ENCODE measurements at places on chromosomes 13 and 19. TPM values are rescaled to one million over a fixed set of nuclear protein-coding genes. Genes with fewer than 3 reads are reported as not detected.

DNA sequence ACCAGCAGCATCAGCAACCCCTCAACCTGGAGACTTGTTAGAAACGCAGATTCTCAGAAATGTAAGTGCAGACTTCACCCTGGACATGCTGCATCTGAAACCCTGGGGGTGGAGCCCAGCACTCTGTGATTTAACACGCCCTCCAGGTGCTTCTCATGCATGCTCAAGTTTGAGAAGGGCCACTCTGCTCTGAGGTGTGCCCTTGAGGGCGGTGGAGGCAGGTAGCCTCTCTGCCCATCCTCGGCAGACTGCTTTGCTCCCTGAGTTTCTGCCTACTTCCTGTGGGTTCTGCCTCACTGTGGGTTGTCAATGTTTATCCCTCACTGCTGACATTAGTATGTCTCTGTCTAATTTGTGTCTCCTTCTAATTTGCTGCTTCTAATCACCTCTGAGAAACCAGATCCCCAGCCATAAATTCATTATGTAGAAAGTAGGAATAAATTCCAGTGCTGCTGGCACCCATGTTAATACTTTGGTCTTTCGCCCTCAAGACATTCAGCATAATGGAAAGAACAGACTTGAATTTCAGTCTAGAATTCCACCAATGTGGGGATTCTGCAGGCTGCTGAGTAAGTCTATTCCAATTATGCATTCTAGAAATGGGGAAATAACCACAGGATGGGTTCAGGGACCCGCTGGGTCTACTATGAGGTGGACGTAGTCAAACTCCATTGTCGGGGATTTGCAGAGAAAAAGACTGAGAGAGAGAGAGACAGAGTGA, 51.3 kb upstream of the CYSLTR2 start:
- peaks cover 3% of the 10 kb centered on the region for H3K4me1 ChIP-seq
- H3K36me3 ChIP-seq = no peaks in the 10 kb centered on the region
- no peak overlapping the region for H3K4me3 ChIP-seq

- H3K4me1 ChIP-seq = no peaks in the 10 kb centered on the region
- H3K4me3 ChIP-seq = no peak within 1 kb of the TSS
- H3K36me3 ChIP-seq = no peaks in the 10 kb centered on the region
- peaks cover 26% of the 10 kb centered on the region for H3K27me3 ChIP-seq
These were observed at the start of gene CEACAM5 for GRCh38 chr19:41708481-41708880. Gene CEACAM5, plus strand, starts transcription at chr19:41708626. Its CDS starts 106 bp downstream, at chr19:41708732.

Gene PROZ
- not detected for total RNA-seq

DNA sequence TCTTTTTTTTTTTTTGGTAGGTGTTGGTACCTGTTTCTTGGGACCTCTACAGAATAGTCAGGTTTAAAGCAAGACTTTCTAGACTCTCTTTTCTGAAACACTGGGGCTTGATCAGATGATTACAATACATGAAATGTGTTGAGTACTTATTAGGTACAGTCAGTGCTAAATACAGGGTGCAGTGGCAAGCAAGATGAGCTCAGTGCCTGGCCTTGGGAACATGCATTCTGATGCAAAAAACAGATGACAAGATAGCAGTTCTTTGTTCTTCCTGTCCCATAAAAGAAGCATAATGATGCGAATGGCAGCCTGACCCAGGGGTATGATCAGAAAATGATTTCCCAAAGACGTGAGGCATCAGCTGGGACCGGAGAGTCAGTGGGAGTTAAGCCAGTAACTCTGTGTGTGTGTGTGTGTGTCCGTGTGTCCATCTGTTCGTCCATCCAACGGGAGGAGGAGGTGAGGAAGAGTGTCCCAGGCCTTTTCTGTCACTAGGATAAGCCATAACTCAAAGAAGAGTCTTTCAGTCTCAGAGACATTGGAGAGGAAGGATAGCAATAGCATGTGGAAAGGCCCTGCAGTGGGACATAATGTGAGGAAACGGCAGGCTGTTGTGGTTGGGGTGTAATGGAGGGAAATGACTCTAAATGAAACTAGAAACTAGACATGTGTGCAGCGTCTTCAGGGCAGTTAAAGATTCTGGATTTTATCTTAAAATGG, 32.2 kb downstream of the SLAIN1 start:
- no peaks in the 10 kb centered on the region for H3K36me3 ChIP-seq
- no peaks in the 10 kb centered on the region for H3K4me1 ChIP-seq
- DNase-seq = no peak
- no peak overlapping the region for H3K27ac ChIP-seq

DNA sequence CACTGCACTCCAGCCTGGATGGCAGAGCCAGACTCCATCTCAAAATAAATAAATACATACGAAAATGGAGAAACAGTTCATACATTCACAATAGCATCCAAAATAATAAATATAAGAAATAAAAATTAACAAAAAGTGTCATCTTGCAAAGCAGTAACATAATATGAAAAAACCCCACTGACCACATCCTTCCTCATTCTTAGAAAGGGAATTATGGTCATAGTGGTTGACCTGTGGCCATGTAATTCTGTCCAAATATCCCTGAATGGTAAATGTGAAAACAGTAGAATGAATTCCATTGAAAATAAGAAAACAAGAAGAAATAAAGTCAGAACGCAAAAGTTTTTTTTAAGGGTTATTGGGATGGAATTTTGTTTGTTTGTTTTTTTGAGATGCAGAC, 7.0 kb upstream of the CDC42EP5 start:
- H3K27me3 ChIP-seq = no peaks in the 10 kb centered on the region
- H3K27ac ChIP-seq = no peak overlapping the region
- no peak for DNase-seq
- no peak overlapping the region for H3K4me3 ChIP-seq
- no peaks in the 10 kb centered on the region for H3K4me1 ChIP-seq

Gene COX6B1
- total RNA-seq = 463 TPM

DNA sequence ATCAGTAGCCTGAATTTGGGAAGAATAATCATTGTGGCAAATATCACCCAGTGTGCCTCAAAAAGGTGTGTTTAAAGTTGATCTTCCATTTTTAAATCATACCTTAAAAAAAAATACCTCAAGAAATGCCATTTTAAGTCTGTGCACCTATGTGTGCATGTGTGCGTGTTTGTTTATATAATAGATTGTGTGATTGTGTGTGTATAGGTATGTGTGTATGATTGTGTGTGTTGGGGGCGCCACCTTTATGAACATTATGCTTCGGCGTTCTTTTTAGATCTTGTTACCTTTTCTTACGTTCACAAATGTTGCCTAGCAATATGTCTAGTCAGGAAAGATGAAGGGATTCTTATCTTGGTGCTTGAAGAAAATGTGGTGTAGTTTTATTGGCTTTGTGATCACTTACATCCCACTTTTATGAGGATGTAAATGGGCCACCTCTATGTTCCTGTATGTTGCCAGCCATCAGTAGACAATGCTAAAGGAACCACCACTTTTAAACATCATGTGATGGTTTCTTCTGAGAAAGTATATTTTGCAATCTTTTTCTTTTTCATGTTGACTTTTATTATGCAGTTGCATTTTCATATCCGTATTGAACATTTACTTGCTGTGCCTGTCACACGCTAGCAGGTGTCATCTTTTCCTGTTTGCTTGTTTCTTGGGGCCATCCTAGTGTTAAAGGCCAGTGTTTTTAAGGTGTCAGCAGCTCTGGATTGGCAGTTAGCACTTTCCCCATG, 2.2 kb upstream of the IRS2 start:
- no peak for DNase-seq
- H3K4me1 ChIP-seq = peaks cover 29% of the 10 kb centered on the region
- H3K36me3 ChIP-seq = peaks cover 22% of the 10 kb centered on the region
- no peak overlapping the region for H3K27ac ChIP-seq
- no peak overlapping the region for H3K4me3 ChIP-seq

Gene HS6ST3
- total RNA-seq = not detected

GRCh38 chr13:43021926-43022670, 1.3 kb upstream of the DNAJC15 start:
- H3K27ac ChIP-seq = no peak overlapping the region
- H3K27me3 ChIP-seq = no peaks in the 10 kb centered on the region
- peak; percentile 23 for DNase-seq
- peaks cover 17% of the 10 kb centered on the region for H3K4me1 ChIP-seq

DNA sequence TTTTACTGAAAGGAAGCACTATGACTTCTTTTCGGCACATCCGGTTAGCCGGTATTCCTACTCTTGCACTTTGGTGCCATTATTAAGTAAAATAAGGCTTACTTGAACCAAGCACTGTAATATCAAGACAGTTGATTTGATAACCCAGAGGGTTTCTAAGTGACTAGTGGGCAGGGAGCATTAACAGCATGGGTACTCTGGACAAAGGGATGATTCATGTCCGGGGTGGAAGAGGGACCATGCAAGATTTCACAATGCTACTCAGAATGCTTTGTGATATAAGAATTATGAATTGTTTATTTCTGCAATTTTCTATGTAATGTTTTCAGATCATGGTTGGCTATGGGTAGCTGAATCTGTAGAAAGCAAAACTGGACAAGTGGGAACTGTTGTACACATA, 282.1 kb downstream of the TDRD3 start:
- no peak overlapping the region for H3K27ac ChIP-seq
- H3K36me3 ChIP-seq = no peaks in the 10 kb centered on the region
- no peak overlapping the region for H3K4me3 ChIP-seq

DNA sequence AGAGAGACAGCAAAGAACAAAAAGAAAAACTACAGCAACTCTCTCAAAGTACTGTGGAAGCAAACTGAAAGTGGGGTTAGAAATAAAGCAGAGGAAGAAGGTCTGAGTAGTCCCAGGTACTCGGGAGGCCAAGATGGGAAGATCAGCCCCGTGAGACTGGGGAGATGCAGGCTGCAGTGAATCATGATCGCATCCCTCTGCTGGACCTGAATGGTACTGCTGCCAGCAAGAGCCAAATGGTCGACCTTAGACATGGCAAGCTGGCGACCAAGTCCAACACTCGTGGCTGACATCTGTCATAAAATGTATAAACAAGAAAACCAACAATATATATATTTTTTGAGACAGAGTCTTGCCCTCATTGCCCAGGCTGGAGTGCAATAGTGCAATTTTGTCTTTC, 33.7 kb upstream of the ZNF724 start:
- H3K36me3 ChIP-seq = no peaks in the 10 kb centered on the region
- no peak overlapping the region for H3K4me3 ChIP-seq
- DNase-seq = no peak

- peaks cover 36% of the 10 kb centered on the region for H3K4me1 ChIP-seq
- DNase-seq = no peak
- no peaks in the 10 kb centered on the region for H3K27me3 ChIP-seq
- H3K36me3 ChIP-seq = no peaks in the 10 kb centered on the region
- H3K4me3 ChIP-seq = no peak overlapping the region
- 0 out of 2 replicates have a peak overlapping the region, but pooled peaks have one; percentile 32 for H3K27ac ChIP-seq
These were observed 119.7 kb downstream of the LHFPL6 start for GRCh38 chr13:39483326-39483725.

DNA sequence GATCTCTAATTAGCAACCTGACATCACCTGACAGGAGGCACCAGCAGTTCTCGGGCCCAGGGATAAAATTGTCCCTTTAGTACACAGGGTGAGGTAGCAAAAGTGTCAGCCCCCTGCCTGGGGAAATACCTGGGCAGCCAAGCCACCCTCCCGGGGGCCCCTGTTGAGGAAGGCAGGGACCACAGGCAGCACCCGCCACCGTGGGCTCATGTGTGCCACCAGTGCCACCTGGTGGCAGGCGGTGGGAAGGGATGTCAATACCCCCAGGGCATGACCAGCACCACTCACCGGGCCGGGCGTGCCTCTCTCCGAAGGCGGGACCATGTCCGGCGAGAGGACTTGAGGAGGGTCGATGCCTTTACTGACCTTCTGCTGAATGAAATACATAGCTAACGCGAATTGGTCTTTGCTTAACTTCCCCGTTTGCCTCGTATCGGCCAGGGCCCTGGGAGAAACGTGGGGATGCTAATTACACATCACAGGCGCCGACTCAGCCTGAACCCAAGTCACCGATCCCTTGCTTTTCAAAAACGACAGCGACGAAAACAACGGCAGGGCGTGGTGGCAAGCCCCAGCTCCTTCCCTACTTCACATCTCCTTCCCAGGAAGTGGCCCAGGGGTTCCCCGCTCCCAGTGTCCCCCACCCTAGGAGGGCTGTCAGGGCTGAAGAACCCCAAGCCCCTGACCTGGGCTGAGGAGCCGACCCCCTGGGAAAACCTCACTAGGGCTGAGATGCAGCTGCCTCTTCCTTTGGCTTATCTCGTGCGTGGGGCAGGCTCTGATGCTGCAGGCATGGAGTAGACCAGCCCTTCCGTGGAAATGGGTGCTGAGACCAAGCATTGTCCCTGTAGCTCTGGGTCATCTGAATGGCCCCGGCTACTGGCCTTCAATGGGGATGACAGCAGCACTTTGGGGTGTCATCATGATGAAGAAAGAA, 53.8 kb downstream of the EPS15L1 start:
- peak overlapping the region; percentile 58 for H3K27ac ChIP-seq
- no peak overlapping the region for H3K4me3 ChIP-seq
- peak; percentile 82 for DNase-seq
- H3K27me3 ChIP-seq = no peaks in the 10 kb centered on the region
- peaks cover 23% of the 10 kb centered on the region for H3K4me1 ChIP-seq
- peaks cover 84% of the 10 kb centered on the region for H3K36me3 ChIP-seq

DNA sequence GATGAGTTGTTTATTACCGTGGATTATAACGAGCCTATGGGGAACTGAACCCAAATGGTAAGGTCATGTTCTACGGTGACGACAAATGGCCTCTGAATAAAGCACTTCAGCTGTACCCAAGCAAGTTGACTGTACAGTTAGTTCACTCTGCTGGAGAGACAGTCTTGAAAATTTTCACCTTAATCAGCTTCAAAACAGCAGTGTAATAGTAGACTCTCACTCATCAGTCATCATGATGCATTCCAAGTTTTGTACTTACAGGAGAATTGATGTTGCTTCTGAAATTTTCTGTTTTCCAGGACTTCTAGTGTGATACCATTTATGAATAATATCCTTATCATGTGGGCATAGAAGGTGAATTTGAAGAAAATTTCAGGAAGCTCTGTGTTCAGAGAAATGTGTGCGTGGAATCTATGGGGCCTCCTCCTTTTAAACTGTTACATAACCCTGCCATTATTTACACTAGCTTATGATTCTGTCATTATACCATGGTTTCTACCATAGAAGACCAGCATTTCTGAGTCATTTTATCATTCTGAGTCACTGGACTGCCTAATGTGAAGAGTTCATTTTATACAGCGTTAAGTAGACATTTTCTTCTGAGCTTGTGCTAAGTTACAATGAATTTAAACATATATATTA, 96.9 kb downstream of the WDFY2 start:
- H3K4me1 ChIP-seq = peaks cover 32% of the 10 kb centered on the region
- H3K27ac ChIP-seq = peak overlapping the region; percentile 3
- no peaks in the 10 kb centered on the region for H3K27me3 ChIP-seq
- no peak overlapping the region for H3K4me3 ChIP-seq
- peak; percentile 52 for DNase-seq

- no peak overlapping the region for H3K27ac ChIP-seq
- no peaks in the 10 kb centered on the region for H3K27me3 ChIP-seq
- DNase-seq = no peak
- no peaks in the 10 kb centered on the region for H3K36me3 ChIP-seq
- peaks cover 27% of the 10 kb centered on the region for H3K4me1 ChIP-seq
- no peak overlapping the region for H3K4me3 ChIP-seq
These were observed 105.5 kb downstream of the ZAR1L start for GRCh38 chr13:32209652-32210051.
